Spleen (tissue), 13 donors: ENCODE measurements at places on chromosomes 6 and 20.
A peak's percentile ranks its signal among the peaks of the same experiment; 100 is the strongest.

- DNase-seq = no peak
Measured at GRCh38 chr20:22490287-22491193, 93.8 kb downstream of the FOXA2 start.

- DNase-seq = peak; percentile 87
Measured at GRCh38 chr6:5995949-5996713, 10.6 kb downstream of the NRN1 start.

GRCh38 chr6:33321227-33321626, 3.7 kb upstream of the ZBTB22 start:
- peak; percentile 78 for DNase-seq

GRCh38 chr6:13131935-13132661, 196.2 kb downstream of the TBC1D7 start:
- DNase-seq = no peak

DNA sequence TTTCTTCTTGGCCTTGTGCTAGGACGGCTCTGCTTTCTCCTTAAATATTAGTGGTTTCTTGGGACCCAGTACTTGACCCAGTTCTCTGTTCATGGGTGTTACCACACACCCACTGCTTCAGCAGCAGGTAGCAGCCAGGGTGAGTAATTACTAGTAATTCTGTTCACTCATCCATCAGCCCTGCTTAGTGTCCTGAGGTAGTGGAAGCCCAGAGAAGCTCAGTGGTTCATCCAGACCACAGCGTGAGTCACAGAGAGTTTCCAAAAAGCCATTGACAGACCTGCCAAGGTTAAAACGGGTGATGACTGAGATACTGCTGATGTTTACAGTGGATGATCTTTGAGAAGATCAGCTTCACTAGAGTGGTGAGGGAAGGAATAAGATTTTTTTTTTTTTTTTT, 51.7 kb upstream of the HINT3 start:
- DNase-seq = no peak

DNA sequence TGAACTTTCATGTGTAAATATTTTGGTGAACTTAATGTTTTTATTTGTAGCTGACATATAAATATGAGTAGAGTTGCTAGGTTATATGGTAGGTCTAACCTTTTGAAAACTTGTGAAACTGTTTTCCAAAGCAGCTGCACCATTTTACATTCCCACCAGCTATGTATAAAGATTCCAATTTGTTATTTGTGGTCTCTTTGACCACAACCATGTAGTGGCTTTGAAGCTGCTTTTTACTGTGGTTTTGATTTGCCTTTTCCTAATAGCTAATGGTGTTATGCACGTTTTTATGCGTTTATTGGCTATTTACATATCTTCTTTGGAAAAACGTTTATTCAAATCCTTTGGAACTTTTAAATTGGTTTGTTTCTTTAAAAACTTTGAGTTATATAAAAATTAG, 10.3 kb downstream of the CST3 start:
- no peak for DNase-seq
